ENCODE measurements at places on chromosomes 7 and 10. TPM values are rescaled to one million over a fixed set of nuclear protein-coding genes. Genes with fewer than 3 reads are reported as not detected.

The IFIT1B gene
- total RNA-seq = not detected

The C10orf67 gene
- 0.15 TPM for total RNA-seq

The CTAGE4 gene
- 1.6 TPM for total RNA-seq

The GJD4 gene
- total RNA-seq = 0.33 TPM

The EN2 gene
- total RNA-seq = 2.3 TPM

The CEP55 gene
- total RNA-seq = 62.6 TPM

The EPO gene
- total RNA-seq = not detected

The RPEL1 gene
- not detected for total RNA-seq

- no peak for DNase-seq
Measured at GRCh38 chr10:89738551-89739209, 37.3 kb downstream of the KIF20B start.

DNA sequence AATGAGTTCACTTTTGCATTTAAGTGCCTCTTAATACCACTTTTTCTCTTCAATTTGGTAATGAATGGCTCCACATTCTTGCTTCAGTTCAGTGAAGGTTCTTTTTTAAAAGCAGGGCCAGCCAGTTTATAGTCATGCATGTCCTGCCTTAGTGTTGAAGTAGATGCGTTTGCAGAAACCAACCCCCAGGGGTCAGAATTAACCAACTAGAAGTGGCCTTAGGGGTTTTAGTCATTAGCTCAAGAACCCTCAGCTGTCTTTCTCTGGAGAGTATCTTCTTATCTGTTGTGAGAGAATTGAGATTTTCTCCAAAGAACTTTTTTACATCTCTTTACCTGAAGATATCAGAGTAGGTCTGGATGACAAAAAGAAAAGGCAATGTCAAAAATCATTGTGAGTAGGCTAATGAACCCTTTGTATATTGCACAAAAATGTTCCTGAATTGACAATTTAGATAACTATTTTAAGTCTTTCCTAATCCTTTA lies 82.2 kb downstream of the PIK3CG start:
- peak; percentile 72 for DNase-seq

- no peak for DNase-seq
Measured at GRCh38 chr10:62308101-62308500, 39.5 kb upstream of the RTKN2 start.

DNA sequence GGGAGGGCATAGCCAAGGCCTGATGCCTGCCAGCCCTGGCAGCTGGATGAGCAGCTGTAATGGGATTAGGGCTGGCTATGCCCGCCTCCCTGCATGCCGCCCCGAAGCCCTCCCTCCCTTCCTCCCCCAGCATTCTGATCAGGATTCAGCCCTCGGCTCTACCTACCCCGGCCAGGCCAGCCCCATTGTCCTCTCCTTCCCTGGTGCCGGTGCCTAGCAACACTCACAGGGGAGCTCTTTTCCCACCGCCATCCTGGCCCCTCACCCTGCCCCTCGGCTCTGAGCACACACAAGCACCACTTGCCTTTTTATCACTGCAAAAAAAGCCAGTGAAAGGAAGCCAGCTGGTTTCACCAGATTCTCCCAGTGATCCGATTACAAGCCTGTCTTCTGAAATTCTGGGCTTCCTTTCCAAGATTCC lies 9.0 kb upstream of the ADCYAP1R1 start:
- DNase-seq = no peak

GRCh38 chr10:101841826-101842225 lies 1.8 kb downstream of the KCNIP2 start:
- DNase-seq = no peak

DNA sequence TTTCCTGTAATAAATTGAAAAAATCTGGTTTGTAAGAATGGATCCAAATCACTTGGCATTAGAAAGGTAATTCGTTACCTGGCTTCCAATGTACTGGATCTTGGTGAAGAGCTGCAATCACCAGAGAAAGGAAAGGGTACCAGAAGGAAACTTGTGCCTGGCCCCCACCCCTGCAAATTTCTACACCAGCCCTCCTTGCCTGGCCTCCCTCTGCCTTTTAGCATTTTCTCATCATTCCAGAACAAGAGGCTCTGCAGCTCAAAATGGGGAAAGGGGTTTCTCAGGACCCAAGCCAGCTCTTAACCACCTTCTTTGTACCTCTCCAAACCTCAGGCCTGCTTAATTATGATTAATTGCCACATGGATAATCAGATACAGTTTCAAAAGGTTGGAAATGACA lies 612.8 kb upstream of the MGMT start:
- DNase-seq = no peak

- no peak for DNase-seq
Measured at GRCh38 chr7:30493228-30493627, 11.4 kb downstream of the GGCT start.

DNA sequence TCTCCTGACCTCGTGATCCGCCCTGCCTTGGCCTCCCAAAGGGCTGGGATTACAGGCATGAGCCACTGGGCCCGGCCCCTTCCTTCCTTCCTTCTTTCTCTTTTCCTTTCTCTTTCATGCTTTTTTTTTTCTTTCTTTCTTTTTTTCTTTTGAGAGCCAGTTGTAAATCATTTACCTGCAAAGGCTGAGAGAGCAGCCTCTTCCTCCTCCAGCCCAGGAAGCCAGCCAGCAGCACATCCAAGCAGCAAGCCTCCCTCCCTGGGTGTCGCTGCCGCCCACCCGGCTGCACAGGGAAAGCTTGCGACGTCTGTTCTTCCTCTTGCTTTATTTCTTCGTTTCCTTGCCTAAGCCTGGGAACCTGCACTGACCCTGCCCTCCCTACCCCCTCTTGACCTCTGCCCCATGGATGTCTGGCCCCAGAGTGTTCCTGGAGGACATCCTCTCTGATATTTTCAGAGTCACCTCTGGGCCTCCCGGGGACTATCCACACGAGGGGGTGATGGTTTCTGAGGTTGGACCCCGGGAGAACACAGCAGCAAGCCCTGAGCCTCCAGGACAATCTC lies 62.8 kb upstream of the MYL10 start:
- DNase-seq = no peak

GRCh38 chr7:73451780-73452398 lies 18.3 kb downstream of the FZD9 start:
- peak; percentile 67 for DNase-seq

DNA sequence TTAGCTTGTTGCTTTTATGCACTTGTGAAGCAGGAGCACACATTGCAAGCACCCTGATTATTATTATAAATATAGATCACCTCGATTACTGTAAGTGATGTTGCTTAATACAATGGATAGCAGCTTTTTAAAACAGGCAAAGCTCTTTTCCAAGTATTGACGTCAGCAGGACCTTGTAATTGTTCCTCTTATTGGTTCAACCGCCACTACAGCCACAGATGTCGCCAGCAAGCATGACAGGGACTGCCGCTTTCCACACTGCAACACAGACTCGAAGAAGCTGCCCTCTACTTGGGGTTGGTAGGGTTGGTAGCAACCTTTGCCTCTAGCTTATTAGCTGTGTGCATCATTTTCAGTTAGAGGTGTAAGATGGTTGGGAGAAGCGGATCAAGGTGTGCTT lies 167.6 kb downstream of the ZNF365 start:
- no peak for DNase-seq

DNA sequence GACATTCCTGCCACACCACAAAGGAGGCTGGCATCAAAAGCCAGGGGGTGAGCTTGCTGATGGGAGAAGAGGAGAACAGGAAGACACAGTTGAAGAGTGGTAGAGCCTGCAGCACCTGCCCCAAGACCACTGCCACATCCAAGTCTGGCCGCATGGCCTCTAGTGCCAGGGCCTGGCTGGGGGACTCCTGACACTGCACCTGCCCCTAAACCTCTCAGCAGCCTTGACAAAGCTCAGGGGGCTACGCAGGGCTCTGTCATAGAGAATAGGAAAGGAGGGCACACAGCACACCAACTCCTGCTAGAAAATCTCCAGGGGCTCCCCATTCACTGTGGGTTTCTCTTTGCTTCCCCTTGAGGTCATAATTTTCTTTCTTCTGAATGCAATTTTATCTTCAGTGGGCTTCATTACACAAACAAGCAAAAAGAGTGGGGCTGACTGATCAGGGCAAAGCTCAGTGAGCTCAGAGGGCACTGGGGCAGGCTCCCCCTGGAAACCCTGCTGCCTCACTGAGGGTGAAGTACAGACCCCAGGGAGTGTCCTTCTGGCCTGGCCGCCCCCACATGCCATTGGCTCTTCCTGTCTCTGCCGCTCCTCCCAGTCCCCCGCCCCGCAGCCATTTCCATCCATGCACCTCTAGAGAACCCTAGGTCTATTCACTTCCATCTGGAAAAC lies 37.2 kb downstream of the VOPP1 start:
- DNase-seq = no peak

DNA sequence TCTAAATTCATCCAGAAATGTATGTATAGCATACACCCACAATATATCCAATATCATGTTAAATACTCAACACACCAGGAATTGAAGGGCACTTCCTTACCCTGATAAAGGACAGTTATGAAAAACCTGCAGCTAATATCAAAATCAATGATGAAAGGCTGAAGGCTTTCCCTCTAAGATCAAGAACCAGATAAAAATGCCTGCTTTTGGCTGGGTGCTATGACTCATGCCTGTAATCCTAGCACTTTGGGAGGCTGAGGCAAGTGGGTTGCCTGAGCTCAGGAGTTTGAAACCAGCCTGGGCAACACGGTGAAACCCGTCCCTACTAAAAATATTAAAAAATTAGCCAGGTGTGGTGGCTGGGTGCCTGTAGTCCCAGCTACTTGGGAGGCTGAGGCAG lies 21.6 kb upstream of the UPP1 start:
- DNase-seq = peak; percentile 43

- no peak for DNase-seq
Measured at GRCh38 chr10:133030126-133030525, 57.6 kb upstream of the ADGRA1 start.

- DNase-seq = no peak
Measured at GRCh38 chr7:1638215-1638661, 31.8 kb upstream of the ELFN1 start.

DNA sequence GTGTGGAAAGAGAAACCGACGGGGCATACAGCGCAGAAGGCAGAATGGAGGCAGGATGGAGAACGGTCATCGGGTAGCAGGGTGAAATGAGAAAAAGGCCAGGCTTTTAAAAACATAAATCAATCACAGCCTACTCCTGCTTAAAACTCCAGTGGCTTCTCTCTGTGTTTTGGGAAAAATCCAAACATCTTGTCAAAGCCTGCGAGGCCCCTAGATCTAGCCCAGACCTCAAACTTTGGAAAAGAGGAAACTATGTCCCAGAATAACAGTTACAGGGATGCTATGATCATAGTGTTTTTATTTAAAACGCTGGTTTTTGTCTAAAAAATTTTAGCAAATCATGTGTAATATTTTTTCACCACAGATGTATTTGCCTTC lies 41.1 kb downstream of the PPP1R3C start:
- DNase-seq = no peak

Data from PC-3 (cell line).